ENCODE measurements at places on chromosomes 11 and 22.

GRCh38 chr11:119728211-119728626 is 781 bp downstream of the NECTIN1 start:
- DNase-seq = no peak

DNA sequence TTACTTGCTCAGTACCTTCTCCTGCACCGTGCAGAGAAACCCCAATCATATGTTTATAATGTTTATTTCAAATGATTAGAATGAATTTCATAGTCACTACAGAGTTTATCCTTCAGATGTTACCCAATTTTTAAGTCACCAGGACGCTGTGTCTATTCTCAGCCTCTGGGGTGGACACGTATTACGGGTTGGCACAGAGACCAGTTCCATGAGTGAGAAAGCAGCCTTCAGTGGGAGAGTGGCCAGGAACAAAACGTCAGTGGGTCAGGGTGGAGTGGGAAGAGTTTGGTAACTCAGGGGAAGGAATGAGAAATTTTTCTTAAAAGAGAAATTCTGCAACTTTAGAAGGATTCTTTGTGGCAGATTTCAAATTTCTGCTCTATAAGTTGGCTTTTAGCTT is 77.1 kb upstream of the MTMR2 start:
- no peak for DNase-seq

- DNase-seq = no peak
Measured at GRCh38 chr11:133541021-133541719, 8.9 kb upstream of the OPCML start.

- DNase-seq = no peak
Measured at GRCh38 chr11:46009647-46010046, 87.2 kb downstream of the LARGE2 start.

DNA sequence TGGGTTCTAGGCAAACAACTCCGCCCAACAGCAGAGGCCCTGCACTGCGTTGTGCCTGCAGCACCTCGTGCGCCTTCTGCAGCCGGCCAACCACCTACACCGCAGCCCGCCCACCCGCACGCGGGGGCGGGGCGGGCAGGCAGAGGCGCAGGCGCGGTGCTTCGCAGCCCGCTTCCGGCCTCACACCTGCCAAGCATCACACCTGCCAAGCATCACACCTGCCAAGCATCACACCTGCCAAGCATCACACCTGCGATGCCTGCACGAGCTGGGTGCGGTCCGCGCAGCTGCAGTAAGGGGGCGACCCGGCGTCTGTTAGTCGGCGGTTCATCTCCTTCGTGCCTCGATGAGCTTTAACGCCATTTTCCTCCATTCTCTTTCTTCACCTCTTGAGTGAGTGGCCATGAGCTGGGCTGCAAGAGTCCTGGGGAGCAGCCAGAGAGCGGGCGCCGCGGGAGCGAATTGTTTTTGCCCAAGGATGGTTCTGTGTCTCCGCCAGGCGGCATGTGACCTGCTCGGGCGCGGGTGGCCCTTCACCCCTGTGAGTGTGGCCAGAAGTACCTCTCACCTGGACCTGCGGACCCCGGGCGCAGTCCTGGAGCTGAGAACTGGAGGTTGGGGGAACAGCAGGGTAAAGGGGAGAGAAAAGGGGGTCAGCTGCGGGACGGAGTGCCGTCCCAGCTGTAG is at the start of gene LDHAL6A:
LDHAL6A (plus strand) TSS at position 171 of the 687 bp plus-strand sequence. CDS start 825 bp downstream, outside the sequence.
- no peak for DNase-seq

- no peak for DNase-seq
Measured at GRCh38 chr11:30585892-30586250, 282 bp downstream of the MPPED2 start.

- no peak for DNase-seq
Measured at GRCh38 chr22:19258371-19258770, 33.1 kb downstream of the CLTCL1 start.

DNA sequence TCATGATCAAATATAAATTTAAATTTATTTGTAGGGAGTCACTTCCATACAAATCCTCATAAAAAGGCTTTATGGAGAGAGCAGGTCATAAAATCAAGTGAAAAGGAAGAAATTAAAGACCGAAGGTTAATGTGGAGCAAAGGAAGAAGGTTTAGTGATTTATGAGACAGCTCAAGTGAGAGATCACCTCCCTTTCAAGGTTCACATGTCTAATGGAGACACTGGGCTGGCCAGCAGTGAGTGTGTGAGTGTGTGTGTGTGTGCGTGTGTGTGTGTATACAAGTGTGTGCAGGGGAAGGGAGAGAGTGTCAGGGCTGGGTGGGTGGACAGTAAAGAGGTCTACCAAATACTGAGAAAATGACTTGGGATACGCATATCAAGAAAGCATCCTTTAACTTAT is 251.2 kb downstream of the FAT3 start:
- no peak for DNase-seq

DNA sequence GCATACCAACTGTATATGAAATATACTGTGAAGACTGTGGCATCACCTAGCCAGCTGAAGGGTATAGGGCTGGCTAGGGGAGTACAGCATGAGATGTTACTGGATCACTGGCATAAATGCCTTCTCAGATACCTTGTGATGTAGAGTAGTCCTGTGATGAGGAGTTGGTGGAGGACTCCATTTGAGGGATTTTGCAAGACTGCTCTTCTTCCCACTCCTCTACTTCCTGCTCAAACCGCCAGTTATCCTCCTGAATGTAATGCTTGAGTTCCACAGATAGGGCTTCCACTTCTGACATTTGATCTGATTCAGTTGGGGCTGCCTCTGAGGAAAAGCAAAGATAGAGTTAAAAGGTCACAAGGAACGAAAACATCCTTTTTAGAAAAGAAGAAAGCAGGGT is 29.3 kb downstream of the CLDN25 start:
- DNase-seq = no peak

DNA sequence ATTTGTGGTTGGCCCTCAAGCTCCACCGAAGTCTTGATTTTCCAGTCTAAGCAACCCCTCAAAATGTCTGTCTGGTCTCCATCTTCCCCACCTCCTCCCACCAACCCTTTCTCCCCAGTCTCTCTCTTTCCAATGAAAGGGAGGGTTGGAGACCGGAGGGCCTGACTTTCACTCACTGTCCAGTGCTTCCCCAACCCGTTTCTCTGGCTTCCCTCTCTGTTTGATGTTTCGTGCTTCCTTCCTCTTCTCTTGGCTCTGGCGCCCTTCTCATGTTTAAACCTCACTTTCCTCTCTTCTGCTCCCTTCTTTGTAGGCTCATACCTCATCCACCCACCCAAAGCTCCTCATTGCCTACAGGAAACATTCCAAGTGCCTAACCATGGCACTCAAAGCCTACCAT is 11.1 kb upstream of the VPS37C start:
- no peak for DNase-seq

GRCh38 chr22:30301995-30302809 is 12.9 kb upstream of the CASTOR1 start:
- no peak for DNase-seq

- no peak for DNase-seq
Measured at GRCh38 chr11:70727899-70728620, 329.7 kb downstream of the CTTN start.

DNA sequence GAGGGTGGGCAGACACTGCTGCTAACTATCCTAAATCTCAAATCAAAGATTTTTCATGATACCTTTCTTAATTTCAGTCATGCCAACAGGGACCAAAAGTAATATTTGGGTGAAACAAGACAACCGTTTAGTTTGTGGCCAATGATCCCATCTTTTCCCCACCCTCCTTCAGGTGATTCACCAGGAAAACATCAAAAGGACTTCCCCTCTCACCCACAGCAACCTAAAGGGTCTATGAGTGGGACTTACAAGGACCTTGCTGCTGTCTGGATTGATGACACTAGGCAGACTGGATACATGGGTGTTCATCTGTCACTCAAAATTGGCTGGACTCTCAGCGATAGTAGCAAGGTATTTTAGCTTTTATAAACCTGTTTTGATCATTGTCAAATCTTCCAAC is 62.0 kb upstream of the ZC3H12C start:
- DNase-seq = no peak

GRCh38 chr11:66087148-66087908 is 17.3 kb downstream of the PACS1 start:
- DNase-seq = no peak

DNA sequence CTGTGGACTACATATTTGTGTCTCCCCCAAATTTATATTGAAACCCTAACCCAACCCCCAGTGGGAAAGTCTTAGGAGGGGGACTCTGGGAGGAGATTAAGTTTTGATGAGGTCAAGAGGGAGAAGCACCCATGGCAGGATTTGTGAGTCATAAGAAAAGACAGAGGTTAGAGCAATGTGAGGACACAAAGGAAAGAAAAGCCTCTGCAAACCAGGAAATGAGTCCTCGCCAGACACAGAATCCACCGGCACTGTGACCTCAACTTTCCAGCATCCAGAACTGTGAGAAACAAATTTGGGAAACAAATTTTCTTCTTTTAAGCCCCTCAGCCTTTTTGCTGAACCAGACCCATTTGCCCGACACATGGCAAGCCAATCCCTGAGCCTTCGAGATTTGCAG is 397.0 kb downstream of the NTM start:
- DNase-seq = no peak

- DNase-seq = no peak
Measured at GRCh38 chr11:12028303-12028702, 19.9 kb upstream of the DKK3 start.

DNA sequence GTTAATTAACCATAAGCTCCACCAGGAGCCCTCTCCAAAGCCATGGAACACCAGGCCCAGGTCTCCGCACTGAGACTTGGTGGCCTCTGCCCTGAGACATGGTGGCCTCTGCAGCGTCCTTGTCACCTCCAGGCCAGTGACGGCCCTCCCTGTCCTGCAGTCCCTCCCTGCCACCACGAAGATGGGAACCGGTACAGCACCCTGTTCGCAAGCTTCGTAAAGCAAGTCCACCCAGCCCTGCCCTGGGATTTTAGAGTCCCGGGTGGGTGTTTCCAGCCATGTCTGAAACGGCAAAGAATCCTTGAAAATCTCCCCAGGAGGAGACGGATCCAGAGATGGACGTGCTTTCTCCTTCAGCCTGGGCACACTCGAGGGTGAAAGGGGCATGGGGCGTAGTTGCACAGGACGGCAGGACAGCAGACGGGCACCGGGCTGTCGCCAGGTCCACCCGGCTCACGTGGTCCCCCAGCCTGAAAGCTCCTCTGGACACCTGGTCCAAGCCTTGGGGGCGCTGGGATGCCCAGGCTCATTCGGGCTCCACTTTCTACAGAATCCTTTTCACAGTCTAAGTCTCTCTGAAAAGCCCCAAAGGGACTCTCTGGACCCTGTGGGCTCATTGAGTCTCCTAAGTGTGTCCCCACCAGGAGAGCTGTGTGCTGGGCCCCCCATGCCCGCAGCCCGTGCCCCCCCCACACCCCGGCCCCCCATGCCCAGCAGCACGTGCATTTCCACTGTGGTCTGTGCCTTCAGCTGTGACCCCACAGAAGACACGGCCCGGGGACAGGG is 456.2 kb downstream of the BRD1 start:
- DNase-seq = no peak

GRCh38 chr11:94553938-94554337 is 10.2 kb downstream of the FUT4 start:
- DNase-seq = no peak

DNA sequence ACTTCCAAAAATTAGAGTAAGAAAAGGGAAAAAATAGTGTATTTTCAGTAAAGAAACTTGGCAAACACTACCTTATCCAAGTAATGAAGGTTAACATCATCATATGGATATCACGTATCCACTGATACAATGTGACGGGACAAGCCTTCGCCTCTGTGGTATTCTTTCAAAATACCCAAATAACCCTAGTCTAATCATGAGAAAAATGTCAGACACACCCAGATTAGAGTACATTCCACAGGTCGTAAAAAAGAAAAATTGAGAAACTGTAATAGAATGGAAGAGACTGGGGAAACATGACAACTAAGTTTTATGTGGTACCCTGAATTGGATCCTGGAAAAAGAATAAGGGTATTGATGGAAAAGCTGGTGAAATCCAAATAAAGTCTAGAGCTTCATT is 48.9 kb downstream of the NARS2 start:
- DNase-seq = no peak

- no peak for DNase-seq
Measured at GRCh38 chr11:45262900-45263299, 23.2 kb downstream of the SYT13 start.

GRCh38 chr11:9774591-9775397 is 110.9 kb downstream of the SWAP70 start:
- DNase-seq = no peak

- DNase-seq = no peak
Measured at GRCh38 chr22:46082633-46083032, 67.7 kb upstream of the PPARA start.

GRCh38 chr11:128246810-128247594 is 340.4 kb downstream of the ETS1 start:
- no peak for DNase-seq

DNA sequence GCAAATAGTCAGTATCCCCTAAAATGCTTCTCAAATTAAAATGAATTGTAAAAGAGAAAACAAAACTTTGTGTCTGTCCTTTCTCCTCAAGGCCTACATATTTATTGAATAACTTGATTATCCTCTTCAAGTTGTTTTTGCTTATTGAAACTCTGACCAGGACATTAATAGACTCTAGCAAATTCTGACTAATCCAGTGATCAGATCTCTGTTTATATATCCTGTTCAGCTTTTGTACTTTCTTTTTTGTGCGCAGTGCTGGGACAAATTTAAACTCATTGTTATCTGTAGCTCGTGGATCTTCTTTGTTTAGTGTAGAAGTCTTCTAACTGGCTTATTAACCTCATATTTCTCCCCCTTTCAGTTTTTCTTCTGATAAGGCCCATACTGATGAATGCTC is 139.9 kb upstream of the SORL1-AS1 start:
- DNase-seq = no peak

GRCh38 chr11:134691295-134691873 is 279.3 kb upstream of the B3GAT1 start:
- no peak for DNase-seq

DNA sequence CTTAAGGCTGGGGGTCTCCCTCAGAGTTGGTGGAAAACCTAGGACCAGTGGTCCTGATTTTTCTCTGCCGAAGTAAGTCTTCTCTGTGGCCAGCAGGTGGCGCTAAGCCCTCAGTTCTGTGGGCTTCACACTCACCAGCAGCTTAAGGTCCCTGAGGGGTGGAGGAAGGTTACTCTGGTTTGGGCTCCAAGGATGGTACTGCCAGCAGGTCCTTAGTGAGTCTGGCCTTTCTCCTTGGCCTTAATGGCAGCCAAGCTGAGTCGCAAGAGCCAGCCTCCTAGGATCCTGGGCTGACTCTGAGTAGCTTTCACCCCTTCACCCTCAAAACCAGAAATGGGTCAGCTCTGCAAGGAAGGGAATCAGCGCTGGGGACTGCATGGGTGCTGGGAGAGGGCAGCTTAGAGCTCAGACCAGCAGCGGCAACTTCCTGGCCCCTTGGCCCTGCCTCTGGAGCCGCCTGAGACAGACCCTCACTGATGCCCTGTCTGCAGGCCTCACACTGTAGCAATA is 4.4 kb downstream of the KCNJ11 start:
- DNase-seq = peak; percentile 52

Measured in stimulated activated CD8-positive, alpha-beta memory T cell treated with anti-CD3 and anti-CD28 coated beads, Interleukin-4, amount 100 ng/mL, for 1 hour (primary cell).